Fibroblast of skin of scalp (primary cell): ENCODE measurements at places on chromosomes 5 and 9.

DNA sequence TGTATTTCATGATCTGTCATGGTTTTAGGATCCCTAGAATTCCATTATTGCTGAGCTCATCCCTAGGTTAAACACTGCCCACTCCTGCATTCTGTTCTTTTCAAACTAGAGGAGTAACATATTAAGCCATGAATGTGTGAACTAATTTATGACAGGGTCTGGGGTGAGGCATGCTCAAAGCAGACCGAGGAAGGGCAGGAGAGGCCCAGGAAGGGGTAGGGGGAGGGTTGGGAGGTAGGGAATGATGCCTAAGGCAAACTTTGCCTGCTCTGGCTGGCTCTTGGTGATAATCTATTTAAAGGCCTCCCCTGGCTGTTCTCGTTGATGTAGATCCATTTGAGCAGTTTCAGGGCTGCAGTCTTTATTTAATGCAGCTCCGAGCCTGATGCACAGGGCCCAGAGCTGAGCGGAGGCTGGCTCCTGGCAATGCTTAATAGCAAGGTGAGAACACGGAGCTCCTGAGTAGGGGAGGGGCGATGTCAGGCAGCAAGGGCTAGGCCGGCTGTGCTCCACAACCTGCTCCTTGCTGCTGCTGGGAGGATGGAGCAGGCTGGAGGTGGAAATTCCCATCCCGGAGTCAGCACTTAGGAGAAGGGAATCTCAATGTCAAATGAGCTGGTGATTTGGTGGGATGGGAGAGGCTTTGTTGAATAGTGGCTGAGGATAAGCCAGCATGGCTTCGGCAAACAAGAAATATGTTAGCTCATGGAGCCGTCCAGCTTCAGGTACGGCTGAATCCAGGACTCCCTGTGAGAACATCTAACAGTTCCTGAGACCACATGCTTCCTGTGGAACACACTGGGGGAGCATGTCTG lies 73.2 kb upstream of the UNC5A start:
- DNase-seq = no peak

DNA sequence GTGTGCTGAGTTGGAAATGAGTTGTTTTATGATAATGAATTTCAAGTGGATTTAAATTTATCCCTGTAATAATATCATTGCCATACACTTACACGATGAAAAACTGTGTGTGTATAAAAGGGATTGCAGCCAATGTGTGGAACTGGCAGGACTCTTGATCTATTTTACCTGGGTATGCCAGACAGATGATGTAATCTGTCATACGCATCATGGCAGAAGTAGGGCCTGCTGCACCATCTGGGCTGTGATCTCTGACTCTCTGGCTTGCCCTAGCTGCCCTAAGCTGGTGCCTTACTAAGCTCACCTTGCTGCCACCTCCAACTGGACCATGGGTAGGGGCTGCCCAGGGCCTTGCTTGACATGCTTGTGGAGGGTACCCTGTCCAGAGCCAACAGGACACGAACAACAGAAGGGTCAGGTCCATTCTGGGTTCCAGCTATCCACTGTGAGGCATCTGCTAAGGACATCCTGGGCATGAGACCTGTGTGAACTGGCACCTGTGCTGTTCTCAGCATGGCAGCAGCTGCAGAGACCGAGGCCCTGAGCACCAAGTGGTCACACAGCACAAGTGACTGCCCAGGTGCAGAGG lies 184.2 kb downstream of the FSTL4 start:
- no peak for DNase-seq

DNA sequence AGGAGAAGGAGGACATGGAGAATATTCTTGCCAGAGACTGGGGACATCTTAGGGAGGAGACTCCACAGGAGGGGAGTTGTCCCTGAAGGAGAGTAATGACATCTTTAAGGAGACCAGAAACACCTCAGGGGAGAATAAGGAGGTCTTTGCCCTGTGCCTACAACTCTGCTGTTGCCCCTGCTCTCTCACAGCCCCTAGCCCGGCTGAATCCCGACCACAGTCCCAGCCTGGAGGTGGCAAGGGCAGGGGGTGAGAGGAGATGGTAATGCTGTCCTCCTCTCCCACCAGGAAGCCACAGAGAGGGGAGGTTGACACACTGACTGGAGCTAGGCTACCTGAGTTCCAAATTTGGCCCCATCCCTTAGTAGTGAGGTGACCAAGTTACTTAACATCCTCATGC lies 30.2 kb upstream of the ENHO start:
- no peak for DNase-seq

- DNase-seq = no peak
Observed at GRCh38 chr9:91643481-91644077, 219.9 kb upstream of the NFIL3 start.

GRCh38 chr9:125544988-125545651 lies 161.9 kb downstream of the MAPKAP1 start:
- DNase-seq = peak; percentile 75

DNA sequence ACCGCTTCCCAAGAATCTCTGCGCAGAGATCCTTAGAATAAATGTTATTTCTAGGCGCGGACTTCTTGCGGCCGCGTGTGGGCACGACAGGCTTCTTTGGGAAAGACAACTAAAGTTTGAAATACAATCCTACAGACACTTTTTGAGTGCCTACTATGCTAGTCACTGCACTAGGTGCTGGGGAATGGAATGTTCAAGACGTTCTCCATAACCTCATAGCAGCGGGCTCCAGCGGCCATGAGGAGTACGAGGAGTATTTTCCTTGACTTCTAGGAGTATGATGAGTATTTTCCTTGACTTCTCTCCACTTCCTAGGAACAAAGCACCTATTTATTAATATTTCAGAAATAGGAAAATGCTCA lies 636 bp upstream of the PWWP2A start:
- DNase-seq = no peak
